ENCODE measurements at places on chromosomes 1 and 21.

DNA sequence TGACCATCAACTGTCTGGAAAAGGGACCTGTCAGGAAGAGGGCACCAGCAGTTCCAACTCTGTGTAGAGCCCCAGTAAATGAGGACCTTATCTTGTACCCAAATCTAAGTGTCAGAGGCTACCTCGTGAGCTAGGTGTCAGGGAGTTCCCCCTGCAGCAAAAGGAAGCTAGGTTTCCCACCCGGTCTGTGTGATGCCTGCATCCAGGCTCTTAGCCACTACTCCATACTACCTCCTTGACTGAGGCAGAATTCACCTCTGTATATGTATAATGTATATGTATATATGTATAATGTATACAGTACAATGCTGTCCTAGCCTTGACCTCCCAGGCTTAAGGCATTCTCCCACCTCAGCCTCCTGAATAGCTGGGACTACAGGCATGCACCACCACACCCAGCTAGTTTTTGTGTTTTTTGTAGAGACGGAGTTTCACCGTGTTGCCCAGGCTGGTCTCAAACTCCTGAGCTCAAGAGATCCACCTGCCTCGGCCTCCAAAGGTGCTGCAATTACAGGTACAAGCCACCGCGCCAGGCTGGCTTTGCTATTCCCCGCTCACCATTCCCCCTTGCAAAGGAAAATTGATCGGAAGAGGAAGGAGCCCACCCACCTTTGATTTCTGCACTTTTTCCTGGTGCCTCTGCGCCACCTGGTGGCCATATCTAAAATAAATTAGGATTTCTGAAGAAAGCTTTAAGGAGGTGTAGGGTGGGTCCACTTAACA lies 15.7 kb upstream of the LUZP1 start:
- DNase-seq = no peak

GRCh38 chr1:240652549-240652948 lies 40.6 kb upstream of the GREM2 start:
- peak; percentile 26 for DNase-seq

- DNase-seq = no peak
Measured at GRCh38 chr1:18398791-18399530, 81.8 kb upstream of the KLHDC7A start.

- no peak for DNase-seq
Measured at GRCh38 chr21:43701936-43702784, 16.8 kb upstream of the PDXK start.

DNA sequence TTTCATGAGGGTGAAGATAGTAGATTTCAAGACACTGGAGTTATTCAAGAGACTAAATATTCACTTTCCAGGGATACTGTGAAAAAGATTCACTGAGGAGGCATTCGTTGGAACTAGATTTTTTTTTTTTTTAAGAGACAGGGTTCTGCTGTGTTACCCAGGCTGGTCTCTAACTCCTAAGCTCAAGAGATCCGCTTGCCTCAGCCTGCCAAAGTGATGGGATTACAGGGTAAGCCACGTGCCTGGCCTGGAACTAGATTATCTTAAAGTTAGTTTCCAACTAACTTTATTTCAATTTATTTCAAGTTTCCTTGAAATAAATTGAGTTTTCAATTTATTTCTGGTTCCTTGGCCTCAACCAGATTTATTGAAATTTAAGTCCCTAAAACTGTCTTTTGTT lies 24.3 kb upstream of the MCL1 start:
- DNase-seq = no peak

- no peak for DNase-seq
Measured at GRCh38 chr1:205348554-205349487, 7.9 kb downstream of the KLHDC8A start.

GRCh38 chr1:181308098-181308497 lies 175.2 kb upstream of the CACNA1E start:
- no peak for DNase-seq

DNA sequence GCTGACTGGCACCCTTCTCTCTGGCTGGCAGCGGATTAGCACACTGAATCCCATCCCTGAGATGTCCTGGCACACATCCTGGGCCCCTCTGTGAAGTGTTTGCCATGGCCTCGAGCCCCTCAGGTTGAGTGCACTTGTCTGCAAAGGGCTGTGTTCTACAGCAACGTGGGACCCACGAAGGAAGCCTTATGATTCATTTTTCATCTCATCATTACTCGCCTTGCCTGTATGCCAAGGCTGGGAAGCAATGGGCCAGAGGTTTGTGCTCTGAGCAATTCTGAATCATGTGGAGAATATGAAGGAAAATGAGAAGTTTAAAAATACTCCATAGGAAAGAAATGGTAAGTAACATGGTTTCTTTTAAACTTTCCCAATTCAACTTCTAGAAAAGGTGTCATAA lies 124.8 kb upstream of the LMO4 start:
- DNase-seq = peak; percentile 34

DNA sequence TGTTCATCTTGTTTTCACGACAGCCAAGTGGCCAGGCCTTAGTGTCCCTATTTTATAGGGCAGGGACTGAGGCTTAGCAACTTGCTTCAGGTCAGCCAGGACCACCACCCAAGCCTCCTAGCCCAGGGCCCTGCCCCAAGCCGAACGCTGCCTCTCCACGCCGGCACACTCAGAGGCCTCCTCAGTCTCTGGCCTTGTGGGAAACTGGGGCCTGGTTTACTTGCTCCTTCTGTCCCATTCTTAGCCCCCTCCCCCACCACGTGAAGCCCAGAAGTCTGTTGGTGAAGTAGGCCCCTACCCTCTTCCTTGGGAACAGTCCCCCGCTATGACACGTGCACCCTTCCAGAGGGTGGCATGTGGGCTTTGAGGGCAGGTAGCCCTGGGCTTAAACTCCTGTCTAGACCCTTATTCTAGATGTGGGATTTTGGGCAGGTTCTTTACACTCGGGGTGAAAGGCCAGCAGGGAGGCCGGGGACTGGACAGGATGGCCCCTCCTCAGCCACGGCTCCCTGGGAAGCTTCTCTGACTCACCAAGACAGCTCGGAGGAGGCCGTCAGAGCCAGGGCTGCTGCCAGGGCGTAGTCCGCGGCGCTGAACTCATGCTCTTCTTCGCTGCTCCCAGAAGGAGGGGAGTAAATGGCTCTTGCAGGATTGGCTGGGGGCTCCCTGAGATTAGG lies 4.3 kb downstream of the MYOM3 start:
- DNase-seq = peak; percentile 41

DNA sequence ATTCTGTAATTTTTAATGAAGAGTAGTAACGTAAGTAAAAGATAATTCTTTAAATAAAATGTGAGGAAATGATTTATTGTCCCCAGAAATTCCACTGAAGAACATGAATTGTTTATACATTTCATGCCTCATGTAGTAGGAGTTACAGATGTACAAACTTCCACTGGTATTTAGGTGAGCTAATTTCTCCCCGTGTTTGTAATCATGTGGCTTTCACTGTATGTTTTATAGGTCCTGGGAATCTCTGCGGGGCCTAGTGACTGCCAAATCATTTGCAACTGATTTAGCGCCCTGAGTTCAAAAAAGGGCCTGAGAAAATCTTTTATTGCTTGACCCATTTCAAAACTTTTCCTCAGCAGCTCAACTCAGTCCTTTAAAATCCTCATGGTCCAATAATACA lies 30.5 kb upstream of the FASLG start:
- no peak for DNase-seq

GRCh38 chr1:83670909-83671565 lies 327.9 kb downstream of the TTLL7 start:
- no peak for DNase-seq

- no peak for DNase-seq
Measured at GRCh38 chr1:64733581-64734286, 11.1 kb upstream of the RAVER2 start.
